NCI-H774 (cell line): ENCODE measurements at places on chromosomes 3 and 15.

GRCh38 chr15:64739577-64740143 lies 35.7 kb downstream of the RBPMS2 start:
- DNase-seq, result no peak

DNA sequence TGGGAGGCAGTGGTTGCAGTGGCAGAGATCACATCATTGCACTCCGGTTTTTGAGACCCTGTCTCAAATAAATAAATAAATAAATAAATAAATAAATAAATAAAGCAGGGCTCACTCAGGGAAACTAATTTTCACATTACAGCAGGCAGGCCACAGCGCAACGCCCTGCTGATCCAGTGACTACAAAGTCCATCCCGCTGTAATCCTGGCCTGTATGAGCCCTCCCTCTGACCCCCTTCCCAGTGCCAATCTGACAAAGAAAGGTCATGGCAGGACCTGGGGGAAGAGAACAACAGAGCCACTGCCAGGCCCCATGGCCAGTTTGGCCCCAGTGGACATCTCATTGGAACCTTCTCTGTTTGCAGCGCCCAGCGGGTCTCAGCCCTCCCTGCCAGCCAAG lies 9.3 kb downstream of the SH3BP5 start:
- DNase-seq, result no peak

GRCh38 chr3:183211352-183211751 lies 41.7 kb upstream of the B3GNT5 start:
- DNase-seq, result no peak

- no peak for DNase-seq
Observed at GRCh38 chr15:77034695-77035489, 36.0 kb downstream of the TSPAN3 start.

DNA sequence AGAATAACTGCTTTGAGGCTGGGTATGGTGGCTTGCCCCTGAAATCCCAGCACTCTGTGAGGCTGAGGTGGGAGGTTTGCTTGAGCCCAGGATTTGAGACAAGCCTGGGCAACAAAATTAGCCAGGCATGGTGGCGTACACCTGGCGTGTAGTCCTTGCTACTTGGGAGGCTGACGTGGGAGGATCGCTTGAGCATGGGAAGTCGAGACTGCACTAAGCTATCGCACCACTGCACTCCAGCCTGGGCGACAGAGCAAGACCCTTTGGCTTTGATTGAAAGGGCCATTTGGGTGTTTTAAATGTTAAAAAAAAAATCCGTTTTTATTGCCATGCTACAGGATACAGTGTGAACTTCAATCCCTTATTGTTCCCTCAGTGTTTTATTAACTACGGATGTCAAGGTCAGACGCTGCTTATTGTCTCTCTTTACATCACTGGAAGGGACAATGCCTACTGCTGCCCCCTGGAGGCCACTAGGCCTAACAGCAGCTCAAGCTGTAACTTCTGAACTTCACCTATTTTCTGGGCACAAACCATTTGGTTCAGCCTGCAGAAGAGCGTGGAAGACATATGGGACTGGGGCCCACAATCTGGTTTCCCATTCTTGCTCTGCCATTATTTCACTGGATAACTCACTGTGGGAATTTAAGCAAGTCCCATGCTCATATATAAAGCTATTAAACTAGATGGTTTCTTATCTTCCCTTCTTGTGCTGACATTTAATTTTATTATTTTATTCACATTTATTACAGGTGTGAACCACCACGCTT lies 15.3 kb upstream of the IREB2 start:
- peak; percentile 42 for DNase-seq

DNA sequence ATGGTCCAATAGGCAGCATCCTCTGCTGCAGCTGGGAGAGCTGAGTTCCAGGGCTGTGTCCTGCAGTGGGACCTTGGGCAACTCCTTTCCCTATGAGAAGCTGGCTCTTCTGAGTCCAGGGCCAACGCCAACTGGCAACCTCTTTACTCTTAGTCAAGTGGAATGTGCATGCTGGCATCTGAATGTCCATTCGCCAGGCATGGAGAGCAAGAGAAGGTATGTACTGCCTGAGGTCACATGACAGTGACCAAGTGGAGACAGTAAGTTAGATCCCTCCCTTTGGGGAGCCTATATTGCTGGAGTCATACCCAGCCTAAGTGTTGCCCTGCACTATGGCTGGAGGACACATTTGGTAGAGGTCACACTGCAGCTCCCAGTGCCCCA lies 12.1 kb downstream of the HEMK1 start:
- no peak for DNase-seq

GRCh38 chr3:119602676-119603075 lies 5.0 kb downstream of the PLA1A start:
- no peak for DNase-seq

GRCh38 chr3:194007592-194008337 lies 128.2 kb upstream of the HES1 start:
- DNase-seq, result no peak

- DNase-seq, result no peak
Observed at GRCh38 chr15:95957861-95958260, 372.6 kb upstream of the NR2F2 start.

DNA sequence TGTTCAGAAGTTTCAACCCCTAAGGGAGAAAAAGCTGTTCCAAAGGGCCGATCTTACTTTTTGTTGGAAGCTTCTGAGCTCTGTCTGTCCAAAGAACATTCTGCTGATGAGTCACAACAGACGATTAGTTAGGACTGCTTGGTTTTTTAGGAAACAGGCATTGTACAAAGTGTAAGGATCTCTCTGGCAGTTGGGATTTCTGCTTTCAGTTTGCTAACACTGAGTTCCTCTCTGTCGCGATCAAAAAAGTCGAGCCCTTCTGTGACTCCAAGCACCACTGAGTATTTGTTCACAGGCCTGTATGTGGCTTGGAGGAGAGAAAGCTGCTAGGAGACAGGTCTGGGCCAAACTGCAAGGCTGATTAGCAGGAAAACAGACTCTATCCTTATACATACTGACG lies 91.8 kb upstream of the PFN2 start:
- DNase-seq, result no peak

- no peak for DNase-seq
Observed at GRCh38 chr15:40420793-40421192, 15.2 kb downstream of the IVD start.

DNA sequence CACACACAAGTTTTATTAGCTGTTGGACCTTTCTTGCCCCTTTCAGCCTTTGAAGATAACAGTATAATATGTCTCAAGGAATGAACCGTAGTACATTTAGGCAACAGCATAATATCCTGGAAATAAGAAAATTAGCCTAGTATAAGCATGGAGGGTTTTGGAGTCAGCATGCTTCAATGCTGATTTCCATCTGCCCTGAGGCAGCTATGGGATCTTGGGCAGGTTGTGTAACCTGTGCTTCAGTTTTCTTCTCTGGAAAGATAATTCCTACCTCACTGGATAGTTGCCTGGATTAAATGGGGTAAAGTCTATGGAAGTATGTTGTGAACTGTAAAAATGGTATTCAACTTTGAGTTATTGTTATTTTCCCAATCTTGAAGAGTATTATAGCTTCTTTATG lies 1.6 kb downstream of the DHX30 start:
- DNase-seq, result no peak

DNA sequence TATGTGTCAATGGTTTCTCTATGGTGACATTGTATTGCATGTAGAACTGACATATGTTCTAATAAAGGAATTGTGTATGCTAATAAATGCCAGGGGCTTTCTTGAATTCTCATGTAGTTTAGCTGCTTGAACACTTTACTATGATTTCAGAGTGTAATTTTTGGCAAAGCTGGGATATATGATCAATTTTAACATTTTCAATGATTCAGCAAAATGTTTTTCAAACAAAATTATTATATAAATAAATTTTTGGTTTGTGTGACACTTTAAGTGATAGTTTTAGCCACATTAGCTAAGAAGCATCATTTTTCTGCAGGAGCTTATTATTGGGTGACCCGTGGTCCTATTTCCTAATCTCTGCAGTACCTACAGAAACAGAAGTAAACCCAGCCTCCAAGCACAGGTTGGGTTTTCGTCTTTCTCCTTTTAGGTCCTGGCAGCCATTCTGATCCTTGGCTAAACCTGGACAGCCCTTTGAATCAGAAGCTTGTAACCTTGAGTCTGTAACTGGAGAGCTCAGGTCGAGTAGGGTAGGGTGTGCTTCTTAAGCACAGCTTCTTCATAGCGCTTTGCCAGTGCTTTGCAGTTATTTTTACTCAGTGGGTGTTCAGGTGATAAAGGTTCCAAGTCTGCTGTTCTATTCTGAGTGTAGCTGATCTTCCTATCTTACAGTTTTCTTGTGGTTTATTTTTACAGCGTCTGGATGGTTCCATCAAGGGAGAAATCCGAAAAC lies 74.2 kb downstream of the CHD2 start:
- no peak for DNase-seq

- no peak for DNase-seq
Observed at GRCh38 chr3:160720123-160720746, 35.8 kb upstream of the PPM1L start.

GRCh38 chr3:36560685-36561084 lies 180.4 kb downstream of the STAC start:
- no peak for DNase-seq

DNA sequence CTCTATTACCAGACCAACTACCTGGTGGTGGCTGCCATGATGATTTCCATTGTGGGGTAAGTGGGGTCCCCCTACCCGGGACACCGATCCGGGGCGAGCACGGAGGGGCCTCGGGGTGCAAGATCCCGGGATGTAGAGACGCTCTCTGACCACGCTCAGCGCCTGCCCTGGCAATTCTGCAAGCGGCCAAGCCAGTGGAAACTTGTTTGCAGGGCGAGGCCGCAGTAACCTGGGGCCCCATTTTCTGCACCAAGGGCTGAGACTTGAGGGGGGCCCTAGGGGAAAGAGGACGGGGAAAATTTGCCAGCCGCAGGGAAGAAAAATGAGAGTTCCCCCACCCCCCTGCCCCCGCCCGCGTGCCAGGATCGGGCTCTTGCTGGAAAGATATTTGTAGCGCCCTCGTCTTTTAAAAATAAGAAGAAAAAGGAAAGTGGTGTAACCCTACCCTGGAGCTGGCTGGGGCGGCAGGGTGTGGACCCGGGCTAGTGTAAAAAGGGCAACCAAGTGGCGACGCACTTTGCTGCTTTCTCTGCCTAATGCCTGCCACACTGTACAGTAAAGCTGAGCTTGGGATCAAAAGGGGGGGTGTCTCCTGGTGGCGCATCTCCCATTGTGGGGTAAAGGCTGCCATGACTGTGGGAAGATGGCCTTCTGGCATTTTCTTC lies 563 bp downstream of the ARL6IP5 start:
- DNase-seq, result no peak

- DNase-seq, result no peak
Observed at GRCh38 chr3:124478830-124479229, 251.4 kb upstream of the UMPS start.

DNA sequence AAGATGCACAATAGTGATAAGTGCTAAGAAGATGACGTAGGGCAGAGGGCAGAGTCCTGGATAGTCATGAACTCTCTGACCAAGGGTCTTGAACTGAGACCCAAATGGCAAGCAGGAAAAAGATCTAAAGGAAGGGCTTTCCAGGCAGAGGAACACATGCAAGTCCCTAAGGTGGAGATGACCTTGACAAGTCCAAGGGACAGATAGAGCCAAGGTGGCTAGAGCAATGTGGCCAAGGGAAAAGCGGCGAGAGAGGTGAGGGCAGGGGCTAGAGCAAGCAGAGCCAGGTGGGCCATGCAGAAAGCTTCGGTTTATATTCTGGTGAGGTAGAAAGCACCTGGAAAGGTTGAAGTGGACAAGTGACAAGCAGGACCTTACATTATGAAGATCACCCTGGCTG lies 85.7 kb upstream of the EIF1B start:
- no peak for DNase-seq

DNA sequence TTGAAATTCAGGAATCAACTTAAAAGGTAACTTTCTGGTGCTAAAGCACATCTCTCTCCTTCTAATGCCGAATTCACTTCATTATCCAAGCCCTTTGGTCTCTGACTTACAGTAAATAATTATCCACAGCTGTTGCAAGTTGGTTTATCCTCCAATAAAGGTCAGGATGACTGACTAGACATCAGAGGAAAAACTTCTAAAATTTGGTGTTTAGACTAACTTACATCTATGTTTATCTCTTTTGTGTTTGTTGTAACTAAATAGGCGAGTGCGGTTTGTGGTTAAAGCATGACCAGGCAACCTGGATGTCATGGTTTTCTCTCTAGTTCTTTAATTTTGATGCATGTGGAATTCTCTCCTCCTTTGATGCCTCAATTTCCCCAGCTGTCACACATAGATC lies 237.4 kb upstream of the LRTM1 start:
- no peak for DNase-seq

- no peak for DNase-seq
Observed at GRCh38 chr15:66675446-66675845, 26.6 kb upstream of the SMAD6 start.

DNA sequence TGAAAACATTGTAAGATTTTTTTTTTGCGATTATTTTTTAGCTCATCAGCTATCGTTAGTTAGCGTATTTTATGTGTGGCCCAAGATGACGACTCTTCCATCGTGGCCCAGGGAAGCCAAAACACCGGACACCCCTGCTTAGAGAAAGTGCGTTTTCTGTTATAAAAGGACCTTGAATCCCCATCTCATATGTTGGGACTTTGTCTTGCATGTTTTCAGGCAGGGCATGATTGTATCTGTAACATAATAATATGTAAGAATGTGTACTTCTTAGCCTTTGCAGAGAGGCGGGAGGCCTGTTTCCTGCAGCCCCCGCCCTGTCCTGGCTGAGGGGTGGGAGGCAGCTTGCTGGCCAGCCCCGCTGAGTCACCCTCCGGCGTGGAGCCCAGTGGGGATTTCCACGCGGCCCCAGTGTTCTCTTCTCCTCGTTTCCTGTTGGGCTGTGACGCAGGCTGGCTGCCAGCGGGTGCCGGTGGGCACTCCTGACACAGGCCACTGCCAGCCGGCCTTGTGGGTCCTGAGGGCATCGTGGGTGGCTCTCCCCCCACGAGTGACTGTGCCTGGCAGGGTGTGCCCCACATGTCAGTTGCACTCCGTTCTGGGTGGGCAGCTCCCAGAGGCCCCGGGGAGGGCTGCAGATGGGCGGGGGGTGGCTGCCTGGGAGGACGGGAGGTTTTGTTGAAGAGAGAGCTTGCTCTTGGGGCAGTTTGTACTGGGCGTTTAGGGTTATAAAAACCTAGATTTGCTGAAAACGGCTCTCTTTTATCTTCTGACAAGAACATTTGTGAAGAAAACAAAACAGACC lies 55.6 kb downstream of the SMAD3 start:
- no peak for DNase-seq
